ENCODE measurements at places on chromosomes 12 and 14. TPM values are rescaled to one million over a fixed set of nuclear protein-coding genes. Genes with fewer than 3 reads are reported as not detected.

The MGP gene
- 0.57 TPM for polyA plus RNA-seq

The CMKLR1 gene
- not detected for polyA plus RNA-seq

The USP15 gene
- polyA plus RNA-seq, result 106 TPM

The B4GALNT3 gene
- 0.29 TPM for polyA plus RNA-seq

The RFX4 gene
- not detected for polyA plus RNA-seq

The GPR65 gene
- 14.2 TPM for polyA plus RNA-seq

The LRIG3 gene
- polyA plus RNA-seq, result not detected

The NGB gene
- polyA plus RNA-seq, result not detected

The HOXC4 gene
- polyA plus RNA-seq, result 0.98 TPM

The FSCB gene
- polyA plus RNA-seq, result not detected

The AKAP3 gene
- polyA plus RNA-seq, result not detected

The JKAMP gene
- 54.7 TPM for polyA plus RNA-seq

The DDN gene
- polyA plus RNA-seq, result 0.12 TPM

The MYG1 gene
- 56.4 TPM for polyA plus RNA-seq

The ASB2 gene
- not detected for polyA plus RNA-seq

The DPF3 gene
- polyA plus RNA-seq, result 6.3 TPM

The SLC6A12 gene
- polyA plus RNA-seq, result not detected

The MAPK1IP1L gene
- 116 TPM for polyA plus RNA-seq

The BLTP3B gene
- polyA plus RNA-seq, result 19.9 TPM

The HAL gene
- polyA plus RNA-seq, result 1.4 TPM

The FIGNL2 gene
- not detected for polyA plus RNA-seq

The PRPF39 gene
- 9.2 TPM for polyA plus RNA-seq

The USP5 gene
- polyA plus RNA-seq, result 34.2 TPM

The LMNTD1 gene
- polyA plus RNA-seq, result not detected

The NPFF gene
- polyA plus RNA-seq, result not detected

The RASSF9 gene
- not detected for polyA plus RNA-seq

The CFAP54 gene
- polyA plus RNA-seq, result not detected

The LMO3 gene
- polyA plus RNA-seq, result not detected

The ANG gene
- polyA plus RNA-seq, result not detected

The SLC25A21 gene
- not detected for polyA plus RNA-seq

The KERA gene
- not detected for polyA plus RNA-seq

The CCDC197 gene
- not detected for polyA plus RNA-seq

The PPFIBP1 gene
- polyA plus RNA-seq, result 9.8 TPM

The LIN7A gene
- not detected for polyA plus RNA-seq

The CARMIL3 gene
- not detected for polyA plus RNA-seq

The OLR1 gene
- not detected for polyA plus RNA-seq

The VRTN gene
- not detected for polyA plus RNA-seq
